ENCODE measurements at places on chromosomes 4 and X. TPM values are rescaled to one million over a fixed set of nuclear protein-coding genes. Genes with fewer than 3 reads are reported as not detected.

DNA sequence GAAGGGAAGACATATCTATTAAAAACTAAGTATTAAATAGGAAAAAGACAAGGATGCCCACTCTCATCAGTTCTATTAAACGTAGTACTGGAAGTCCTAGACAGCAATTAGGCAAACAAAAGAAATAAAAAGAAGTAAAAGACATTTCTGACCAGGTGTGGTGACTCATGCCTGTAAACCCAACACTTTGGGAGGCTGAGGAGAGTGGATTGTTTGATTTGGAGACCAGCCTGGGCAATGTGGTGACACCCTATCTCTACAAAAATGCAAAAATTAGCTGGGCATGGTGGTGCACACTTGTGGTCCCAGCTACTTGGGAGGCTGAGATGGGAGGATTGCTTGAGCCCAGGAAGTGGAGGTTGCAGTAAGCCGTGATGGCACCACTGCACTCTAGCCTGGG, 1071.8 kb downstream of the FAT4 start:
- H3K36me3 ChIP-seq, result no peaks in the 10 kb centered on the region
- no peaks in the 10 kb centered on the region for H3K27me3 ChIP-seq
- no peak overlapping the region for H3K27ac ChIP-seq
- no peak overlapping the region for H3K4me3 ChIP-seq
- DNase-seq, result no peak

Gene GAK
- polyA plus RNA-seq, result 381 TPM

Gene SSX2B
- not detected for polyA plus RNA-seq

GRCh38 chrX:112654871-112655270, 24.9 kb downstream of the LHFPL1 start:
- peaks cover 37% of the 10 kb centered on the region for H3K27me3 ChIP-seq
- no peak overlapping the region for H3K4me3 ChIP-seq
- no peak for DNase-seq
- H3K4me1 ChIP-seq, result no peaks in the 10 kb centered on the region

DNA sequence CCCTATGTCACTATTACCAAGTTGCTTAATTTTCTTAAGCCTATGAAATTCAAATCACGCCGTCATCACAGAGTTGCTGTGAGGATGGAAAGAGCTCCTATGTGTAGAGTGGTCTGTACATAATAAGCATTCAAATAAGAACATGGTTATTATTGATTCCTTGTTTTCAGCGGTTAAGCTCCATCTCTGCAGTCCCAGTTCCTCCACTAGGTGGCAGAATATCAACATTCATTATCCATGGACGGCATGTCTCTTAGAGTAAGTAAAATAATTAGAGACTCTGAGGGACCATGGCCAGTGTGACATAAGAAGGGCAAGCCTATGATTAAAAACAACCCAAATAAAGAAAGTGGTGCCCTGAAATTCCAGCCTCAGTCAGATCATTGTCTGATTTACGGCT, 132.5 kb upstream of the NHS start:
- no peak overlapping the region for H3K4me3 ChIP-seq
- no peaks in the 10 kb centered on the region for H3K36me3 ChIP-seq
- peak; percentile 72 for DNase-seq

- H3K4me1 ChIP-seq, result no peaks in the 10 kb centered on the region
- H3K27me3 ChIP-seq, result no peaks in the 10 kb centered on the region
- no peak for DNase-seq
- no peak overlapping the region for H3K27ac ChIP-seq
- H3K4me3 ChIP-seq, result no peak overlapping the region
- H3K36me3 ChIP-seq, result no peaks in the 10 kb centered on the region
Measured at GRCh38 chr4:71356924-71357663, 18.3 kb downstream of the SLC4A4 start.

DNA sequence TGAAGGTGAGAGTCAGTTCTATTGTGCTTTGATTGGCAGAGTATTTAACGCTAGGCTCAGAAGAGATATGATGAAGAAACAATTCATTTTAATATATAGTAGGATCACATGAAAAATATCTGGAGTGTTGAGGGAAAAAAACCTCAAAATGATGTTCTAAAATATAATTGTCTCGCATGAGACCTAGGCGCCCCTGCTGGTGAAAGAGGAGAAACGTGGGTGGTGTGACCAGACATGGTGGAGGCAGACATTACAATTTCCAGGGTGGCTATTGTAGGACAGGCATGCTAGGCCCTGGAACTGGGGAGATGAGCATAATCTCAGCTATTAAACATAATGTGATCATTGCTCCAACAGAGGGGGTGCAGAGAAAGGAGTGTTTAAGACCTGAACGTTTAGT, 210.0 kb downstream of the HS3ST1 start:
- no peak for DNase-seq
- H3K27ac ChIP-seq, result no peak overlapping the region
- H3K36me3 ChIP-seq, result no peaks in the 10 kb centered on the region
- H3K4me3 ChIP-seq, result no peak overlapping the region

Measured in adrenal gland (tissue), 19 donors.